ENCODE measurements at places on chromosomes 2 and 18.

- no peak for DNase-seq
These were observed 57.7 kb upstream of the SCN9A start for GRCh38 chr2:166433457-166433856.

DNA sequence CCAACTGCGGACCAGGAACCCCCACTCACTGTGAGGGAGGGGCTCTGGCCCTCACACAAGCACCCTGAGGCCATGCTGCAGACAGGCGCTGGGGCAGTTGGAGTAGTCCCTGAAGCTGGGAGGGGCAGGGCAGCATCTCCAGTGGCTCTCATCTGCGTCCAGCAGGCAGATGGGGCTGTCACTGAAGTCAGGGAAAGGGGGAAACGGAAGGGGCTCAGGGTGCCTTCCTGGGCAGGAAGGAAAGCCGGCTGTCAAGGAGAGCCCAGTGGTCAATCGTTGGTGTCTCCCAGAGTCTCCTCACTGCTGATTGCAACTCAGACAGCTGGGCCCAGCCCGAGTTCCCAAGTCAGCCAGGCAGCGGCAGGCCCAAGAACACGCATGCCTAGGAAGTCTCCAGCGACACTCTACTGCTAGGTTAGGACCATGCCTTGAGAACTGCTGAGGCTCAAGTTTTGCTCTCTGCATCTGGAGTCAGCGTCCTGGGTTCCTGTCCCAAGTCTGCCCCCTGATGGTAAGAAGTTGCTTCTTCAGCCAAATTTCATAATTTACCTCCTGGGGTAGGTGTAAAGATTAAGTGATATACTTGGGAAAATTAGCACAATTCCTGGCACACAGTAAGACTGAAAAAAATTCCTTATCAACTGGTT is 27.4 kb upstream of the NMUR1 start:
- no peak for DNase-seq

- no peak for DNase-seq
These were observed 844.9 kb upstream of the CRIM1 start for GRCh38 chr2:35510636-35511035.

- DNase-seq = no peak
These were observed 94.5 kb downstream of the VSNL1 start for GRCh38 chr2:17634997-17635396.

DNA sequence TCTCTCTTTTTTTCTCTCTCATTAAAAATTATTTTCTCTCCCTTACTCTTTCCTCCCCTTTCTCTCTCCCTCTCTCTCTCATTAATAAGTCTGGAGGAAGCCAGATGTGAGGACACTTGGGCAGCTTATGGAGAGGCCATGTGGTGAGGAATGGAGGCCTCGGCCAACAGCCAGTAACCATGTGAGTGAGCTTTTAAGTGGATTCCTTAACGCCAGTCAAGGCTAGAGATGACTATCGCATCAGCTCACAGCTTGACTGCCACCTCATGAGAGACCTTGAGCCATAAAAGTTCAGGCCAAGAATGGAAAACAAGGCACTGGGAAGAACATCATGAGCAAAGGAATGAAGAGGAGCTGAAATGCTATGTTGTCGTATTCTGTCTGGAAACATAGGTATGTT is 39.1 kb downstream of the ETAA1 start:
- DNase-seq = no peak
